ENCODE measurements at places on chromosomes 7 and 10. TPM values are rescaled to one million over a fixed set of nuclear protein-coding genes. Genes with fewer than 3 reads are reported as not detected.

The CHN2 gene
- 7.4 TPM for total RNA-seq

The NCF1 gene
- total RNA-seq: 1.5 TPM

The NSUN6 gene
- 31.0 TPM for total RNA-seq

The ANXA8 gene
- 1.2 TPM for total RNA-seq

The MOGAT3 gene
- not detected for total RNA-seq

The SMKR1 gene
- total RNA-seq: 1.6 TPM

The SP8 gene
- not detected for total RNA-seq

The ASZ1 gene
- total RNA-seq: not detected

The CFAP46 gene
- not detected for total RNA-seq

The TMEM213 gene
- 1.1 TPM for total RNA-seq

The PLAU gene
- total RNA-seq: 3.0 TPM
